ENCODE measurements at places on chromosomes 11 and 22.

DNA sequence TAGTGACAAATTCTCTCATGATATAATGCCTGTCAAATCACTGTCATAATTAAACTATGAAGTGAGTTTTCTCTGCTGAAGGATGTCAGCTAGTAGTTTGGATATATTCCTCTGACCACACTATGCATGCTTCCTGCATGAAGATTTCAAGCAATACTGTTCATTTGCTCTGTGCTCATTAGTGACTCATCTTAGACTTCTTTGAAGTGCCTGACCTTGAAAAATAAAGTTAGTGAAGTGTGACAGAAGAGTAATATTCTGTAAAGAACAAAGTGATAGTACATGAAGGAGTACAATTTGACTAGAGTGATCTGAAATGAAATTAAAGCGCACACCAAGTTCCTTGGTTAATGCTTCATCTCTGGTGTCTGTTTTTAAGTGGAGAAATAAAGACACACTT is 629.5 kb upstream of the ANO3 start:
- no peaks in the 10 kb centered on the region for H3K36me3 ChIP-seq
- H3K27me3 ChIP-seq, result no peaks in the 10 kb centered on the region
- no peak overlapping the region for H3K4me3 ChIP-seq
- no peaks in the 10 kb centered on the region for H3K4me1 ChIP-seq
- no peak for DNase-seq

DNA sequence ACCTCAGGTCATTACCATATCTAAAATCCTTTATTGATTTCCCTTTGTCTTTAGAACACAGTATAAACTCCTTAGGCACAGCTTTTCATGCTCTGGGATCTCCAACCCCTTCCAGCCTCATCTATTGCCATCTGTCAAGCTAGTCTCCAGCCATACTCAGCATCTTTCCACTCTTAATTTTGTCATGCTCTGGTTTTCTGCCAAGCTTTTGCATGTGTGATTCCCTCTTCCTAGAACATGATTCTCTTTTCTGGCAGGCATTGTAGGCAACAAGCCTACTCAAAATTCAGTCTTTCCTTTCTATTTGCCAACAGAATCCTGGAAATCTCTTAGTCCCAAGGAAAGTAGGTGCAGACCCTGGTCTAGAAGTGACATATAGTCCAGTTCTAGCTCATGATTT is 35.5 kb upstream of the SLC6A5 start:
- DNase-seq, result no peak
- no peaks in the 10 kb centered on the region for H3K4me1 ChIP-seq
- no peak overlapping the region for H3K4me3 ChIP-seq
- H3K36me3 ChIP-seq, result no peaks in the 10 kb centered on the region
- no peak overlapping the region for H3K27ac ChIP-seq

- H3K4me3 ChIP-seq, result peak overlapping the region; percentile 26
- H3K36me3 ChIP-seq, result peaks cover 2% of the 10 kb centered on the region
- H3K4me1 ChIP-seq, result peaks cover 17% of the 10 kb centered on the region
- no peak for DNase-seq
Observed at GRCh38 chr22:23673050-23673620, 17.7 kb upstream of the RGL4 start.

DNA sequence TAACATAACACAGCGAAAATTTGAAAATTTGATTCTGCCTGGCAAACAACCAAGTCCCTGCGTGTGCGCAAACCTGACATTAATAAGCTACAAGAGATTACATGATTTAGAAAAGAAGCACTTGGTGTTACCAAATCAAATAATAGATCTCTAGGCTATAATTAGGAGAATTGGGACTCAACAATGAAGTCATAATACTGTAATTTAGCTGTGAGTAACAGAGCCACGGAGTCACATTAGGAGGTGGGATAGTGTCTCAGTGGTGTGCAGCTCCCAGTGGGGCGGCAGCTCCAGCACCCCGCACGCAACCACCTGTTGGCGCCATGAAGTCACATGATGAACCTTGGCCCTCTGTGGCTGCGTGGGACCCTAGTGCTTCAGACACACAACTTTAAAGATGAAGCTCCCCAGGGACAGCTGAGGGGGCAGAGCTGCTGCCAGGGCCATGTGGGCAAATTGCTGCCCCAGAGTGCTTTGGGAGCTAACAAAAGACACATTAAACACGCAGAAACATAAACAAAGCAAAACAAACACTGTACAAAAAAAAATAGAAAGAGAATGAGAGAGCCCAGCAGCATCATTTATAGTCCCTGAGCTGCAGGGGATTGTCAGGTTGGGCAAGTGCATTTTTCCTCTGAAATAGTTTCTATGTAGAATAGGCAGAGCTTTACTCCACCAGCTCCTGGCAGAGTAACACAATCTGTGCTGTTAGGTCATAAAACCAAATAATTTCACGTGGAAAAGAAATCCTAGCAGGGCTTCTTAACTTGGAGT is 605.6 kb downstream of the SOX6 start:
- no peaks in the 10 kb centered on the region for H3K36me3 ChIP-seq
- H3K27ac ChIP-seq, result no peak overlapping the region
- DNase-seq, result no peak
- no peak overlapping the region for H3K4me3 ChIP-seq
- no peaks in the 10 kb centered on the region for H3K27me3 ChIP-seq

- H3K27me3 ChIP-seq, result no peaks in the 10 kb centered on the region
- H3K4me3 ChIP-seq, result no peak overlapping the region
- DNase-seq, result no peak
- no peak overlapping the region for H3K27ac ChIP-seq
- H3K4me1 ChIP-seq, result no peaks in the 10 kb centered on the region
- no peaks in the 10 kb centered on the region for H3K36me3 ChIP-seq
Observed at GRCh38 chr22:38419858-38420160, 35.2 kb downstream of the KCNJ4 start.

GRCh38 chr11:80519596-80520506 is 1079.0 kb upstream of the TENM4 start:
- no peak overlapping the region for H3K27ac ChIP-seq
- H3K4me3 ChIP-seq, result no peak overlapping the region
- DNase-seq, result no peak
- no peaks in the 10 kb centered on the region for H3K27me3 ChIP-seq
- no peaks in the 10 kb centered on the region for H3K4me1 ChIP-seq
- H3K36me3 ChIP-seq, result no peaks in the 10 kb centered on the region

GRCh38 chr11:69822676-69823494 is 3.7 kb upstream of the FGF3 start:
- no peak overlapping the region for H3K4me3 ChIP-seq
- DNase-seq, result no peak
- H3K4me1 ChIP-seq, result no peaks in the 10 kb centered on the region
- H3K27ac ChIP-seq, result no peak overlapping the region
- H3K36me3 ChIP-seq, result no peaks in the 10 kb centered on the region

- H3K27me3 ChIP-seq, result peaks cover 2% of the 10 kb centered on the region
- peaks cover 19% of the 10 kb centered on the region for H3K4me1 ChIP-seq
- no peak overlapping the region for H3K27ac ChIP-seq
- DNase-seq, result no peak
- no peaks in the 10 kb centered on the region for H3K36me3 ChIP-seq
Observed at GRCh38 chr11:46307369-46307768, 29.9 kb downstream of the CREB3L1 start.

- no peak overlapping the region for H3K27ac ChIP-seq
- peaks cover 2% of the 10 kb centered on the region for H3K27me3 ChIP-seq
- no peaks in the 10 kb centered on the region for H3K4me1 ChIP-seq
- no peak overlapping the region for H3K4me3 ChIP-seq
- no peak for DNase-seq
Observed at GRCh38 chr11:57197762-57198161, 16.0 kb downstream of the LRRC55 start.

DNA sequence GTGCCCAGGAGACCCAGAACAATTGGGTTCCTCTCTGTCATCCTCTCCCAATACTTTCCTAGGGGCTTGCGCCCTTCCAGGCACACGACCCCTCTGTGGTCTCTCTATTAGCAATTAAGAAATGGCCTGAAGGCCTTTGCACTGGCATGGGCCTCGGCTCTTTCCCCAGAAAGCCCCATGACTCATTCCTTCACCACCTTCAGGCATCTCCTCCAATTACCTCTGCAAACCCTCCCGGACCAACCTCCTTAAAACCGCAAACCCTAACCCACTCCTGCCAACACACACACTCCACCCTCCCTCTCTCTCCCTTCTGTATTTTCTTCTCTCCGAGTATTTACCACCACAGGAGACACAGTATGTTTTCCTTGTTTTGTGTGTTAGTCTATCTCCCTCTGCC is 36.7 kb downstream of the LARGE1 start:
- no peaks in the 10 kb centered on the region for H3K4me1 ChIP-seq
- H3K27ac ChIP-seq, result no peak overlapping the region
- H3K36me3 ChIP-seq, result no peaks in the 10 kb centered on the region
- DNase-seq, result no peak
- H3K27me3 ChIP-seq, result no peaks in the 10 kb centered on the region

- no peaks in the 10 kb centered on the region for H3K27me3 ChIP-seq
- H3K4me1 ChIP-seq, result peaks cover 10% of the 10 kb centered on the region
- DNase-seq, result no peak
Observed at GRCh38 chr22:17724678-17725499, 49.4 kb downstream of the BID start.

DNA sequence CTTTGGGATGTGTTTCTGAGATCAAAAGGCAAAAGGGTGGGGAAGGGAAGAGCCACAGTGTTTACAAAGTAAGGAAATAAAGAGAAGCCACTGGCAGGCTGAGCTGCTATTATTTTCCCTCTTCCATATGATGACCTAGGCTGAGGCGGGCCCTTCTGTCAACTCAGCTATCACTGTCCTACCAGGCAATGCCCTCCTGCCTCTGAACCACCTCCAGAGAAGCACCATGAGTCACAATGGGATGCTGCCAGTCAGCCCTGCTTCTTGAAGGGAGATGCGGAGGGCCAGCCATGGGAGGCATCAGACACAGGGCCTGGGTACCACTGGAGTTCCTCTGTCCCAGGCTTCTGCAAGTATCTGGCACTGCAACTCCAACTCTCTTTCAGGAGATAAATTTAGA is 107.9 kb upstream of the BID start:
- no peak overlapping the region for H3K4me3 ChIP-seq
- no peak overlapping the region for H3K27ac ChIP-seq
- H3K4me1 ChIP-seq, result no peaks in the 10 kb centered on the region

DNA sequence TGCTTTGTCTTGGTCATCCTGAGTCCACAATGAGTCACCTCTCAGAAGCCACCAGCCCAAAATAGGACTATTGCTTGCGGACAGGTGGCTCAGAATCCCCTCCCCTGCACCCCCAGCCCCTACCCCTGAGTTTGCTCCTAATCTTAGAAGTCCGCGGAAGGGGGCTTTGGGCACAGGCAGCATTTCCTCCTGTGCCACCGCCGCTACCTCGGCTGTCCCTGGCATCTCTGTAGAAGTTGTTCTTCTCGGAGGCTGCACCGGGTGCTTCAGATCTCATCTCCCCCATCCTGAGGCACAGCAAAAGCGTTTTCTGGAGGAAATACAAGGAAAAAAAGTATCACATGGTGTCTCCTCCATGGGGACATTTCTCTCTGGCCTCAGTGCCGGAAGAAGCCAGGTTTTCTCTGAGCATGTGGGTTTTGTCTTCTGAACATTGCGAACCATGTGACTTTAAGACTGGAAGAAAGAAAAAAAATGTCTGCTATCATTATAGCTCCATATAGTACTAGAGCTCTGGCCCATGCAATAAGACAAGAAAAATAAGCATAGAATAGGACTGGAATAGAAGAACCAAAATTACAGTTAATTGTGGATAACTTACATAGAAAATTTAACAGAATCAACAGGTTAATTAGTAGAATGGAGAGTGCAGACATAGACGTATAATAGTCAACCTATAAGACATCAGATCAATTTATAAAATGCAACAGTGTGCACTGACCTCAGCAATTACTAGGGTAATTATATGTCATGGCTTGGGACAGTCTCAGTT is 63.2 kb downstream of the SHISAL1 start:
- no peaks in the 10 kb centered on the region for H3K4me1 ChIP-seq
- no peak overlapping the region for H3K4me3 ChIP-seq
- H3K27me3 ChIP-seq, result peaks cover 7% of the 10 kb centered on the region
- DNase-seq, result no peak
- no peak overlapping the region for H3K27ac ChIP-seq
- H3K36me3 ChIP-seq, result no peaks in the 10 kb centered on the region

GRCh38 chr22:50151571-50152537 is 18.7 kb upstream of the PANX2 start:
- no peaks in the 10 kb centered on the region for H3K36me3 ChIP-seq
- peaks cover 8% of the 10 kb centered on the region for H3K4me1 ChIP-seq
- no peak overlapping the region for H3K4me3 ChIP-seq
- no peak overlapping the region for H3K27ac ChIP-seq
- H3K27me3 ChIP-seq, result peaks cover 5% of the 10 kb centered on the region

- DNase-seq, result no peak
- H3K36me3 ChIP-seq, result no peaks in the 10 kb centered on the region
- H3K27me3 ChIP-seq, result no peaks in the 10 kb centered on the region
- no peaks in the 10 kb centered on the region for H3K4me1 ChIP-seq
Observed at GRCh38 chr11:56783448-56784041, 35.0 kb upstream of the OR9G4 start.

DNA sequence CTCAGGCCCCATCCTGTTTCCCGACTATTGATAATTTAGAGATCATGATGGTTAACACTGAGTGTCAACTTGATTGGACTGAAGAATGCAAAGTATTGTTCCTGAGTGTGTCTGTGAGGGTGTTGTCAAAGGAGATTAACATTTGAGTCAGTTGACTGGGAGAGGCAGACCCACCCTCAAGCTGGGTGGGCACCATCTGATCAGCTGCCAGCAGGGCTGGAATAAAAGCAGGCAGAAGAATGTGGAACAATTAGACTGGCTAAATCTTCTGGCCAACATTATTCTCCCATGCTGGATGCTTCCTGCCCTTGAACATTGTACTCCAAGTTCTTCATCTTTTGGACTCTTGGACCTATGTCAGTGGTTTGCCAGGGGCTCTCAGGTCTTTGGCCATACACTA is 1170.0 kb upstream of the CNTN5 start:
- no peak overlapping the region for H3K4me3 ChIP-seq
- H3K27me3 ChIP-seq, result no peaks in the 10 kb centered on the region
- no peaks in the 10 kb centered on the region for H3K36me3 ChIP-seq

All from activated T-helper 1 cell treated with anti-CD3 and anti-CD28 coated beads, Interleukin-12 subunit alpha, Interleukin-12 subunit beta, Interleukin-2, Interleukin-4 antibody, amounts not matched to agents 30 ng/mL and 10 ng/mL and 1 ng/mL, durations not matched to agents 14 hours and 24 hours and 36 hours (primary cell).